ENCODE measurements at places on chromosomes 3 and 15. TPM values are rescaled to one million over a fixed set of nuclear protein-coding genes. Genes with fewer than 3 reads are reported as not detected.

The LINGO1 gene
- 35.2 TPM for total RNA-seq

The GRM2 gene
- 5.4 TPM for total RNA-seq

The TP63 gene
- 8.9 TPM for total RNA-seq

The CPNE9 gene
- 3.8 TPM for total RNA-seq

The SI gene
- not detected for total RNA-seq

The LRRC34 gene
- 17.3 TPM for total RNA-seq

Measured in camera-type eye (tissue), 1 donor.